GM23338 (cell line): ENCODE measurements at places on chromosomes 11 and 22. TPM values are rescaled to one million over a fixed set of nuclear protein-coding genes. Genes with fewer than 3 reads are reported as not detected.

DNA sequence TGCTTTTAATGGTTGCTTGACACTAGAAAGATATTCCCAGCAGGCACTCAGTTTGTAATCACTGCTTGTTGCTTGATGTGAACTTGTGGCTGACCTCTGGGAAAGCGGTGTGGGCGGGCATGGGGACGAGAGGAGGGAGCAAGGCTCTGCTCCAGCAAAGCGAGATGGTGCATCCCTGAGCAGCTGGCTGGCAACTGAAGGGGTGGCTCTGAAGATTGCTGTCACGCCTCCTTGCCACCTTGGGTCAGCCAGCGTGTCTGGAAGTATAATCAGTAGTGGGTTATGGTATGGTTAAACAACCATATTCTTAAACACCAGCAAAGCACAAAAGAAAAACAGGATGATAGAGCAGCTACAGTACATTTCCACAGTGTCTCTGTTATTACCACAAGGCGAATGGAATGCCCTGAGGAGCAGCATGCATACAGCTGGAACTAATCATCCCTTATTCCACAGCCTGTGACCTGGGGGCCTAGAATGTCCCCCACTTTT lies 124.5 kb downstream of the TRIM44 start:
- DNase-seq = no peak

- no peak for DNase-seq
These were observed 37.3 kb downstream of the DIXDC1 start for GRCh38 chr11:111974446-111974845.

- DNase-seq = peak; percentile 92
These were observed 59.9 kb upstream of the RRAS2 start for GRCh38 chr11:14418801-14419417.

- peak; percentile 73 for DNase-seq
These were observed 30.2 kb upstream of the P2RY2 start for GRCh38 chr11:73187854-73188253.

Gene NDUFC2
- total RNA-seq = 122 and 174 TPM in 2 replicates
